ENCODE measurements at places on chromosomes 2 and 18.
A peak's percentile ranks its signal among the peaks of the same experiment; 100 is the strongest.

DNA sequence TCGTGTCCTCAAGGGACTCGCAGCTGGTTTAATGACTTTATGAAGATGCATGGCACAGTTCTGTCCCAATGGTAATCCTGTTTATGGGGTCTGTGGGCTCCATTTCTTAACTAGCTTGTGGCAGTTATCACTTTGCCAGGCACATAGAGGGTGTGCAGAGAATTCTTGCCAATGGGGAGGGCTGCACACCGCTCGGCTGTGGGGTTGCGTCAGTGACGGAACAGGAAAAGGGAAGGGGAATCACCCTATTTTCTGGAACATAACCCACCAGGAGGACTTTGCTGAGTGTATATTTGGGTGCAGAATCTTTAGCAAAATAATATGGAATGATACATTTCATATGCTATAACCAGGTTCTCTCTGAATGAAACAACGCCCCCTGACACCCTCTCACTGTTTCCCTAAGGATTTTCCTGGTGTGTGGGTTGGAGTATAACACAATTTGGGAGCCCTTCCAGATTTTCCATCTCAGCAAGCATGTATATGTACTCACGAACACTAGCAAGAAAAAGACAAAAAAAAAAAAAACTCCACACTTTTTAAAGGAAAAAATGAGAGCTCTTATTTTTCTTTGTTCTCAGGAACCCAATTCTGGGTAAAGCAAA lies 43.9 kb upstream of the TRIB2 start:
- no peak for DNase-seq

DNA sequence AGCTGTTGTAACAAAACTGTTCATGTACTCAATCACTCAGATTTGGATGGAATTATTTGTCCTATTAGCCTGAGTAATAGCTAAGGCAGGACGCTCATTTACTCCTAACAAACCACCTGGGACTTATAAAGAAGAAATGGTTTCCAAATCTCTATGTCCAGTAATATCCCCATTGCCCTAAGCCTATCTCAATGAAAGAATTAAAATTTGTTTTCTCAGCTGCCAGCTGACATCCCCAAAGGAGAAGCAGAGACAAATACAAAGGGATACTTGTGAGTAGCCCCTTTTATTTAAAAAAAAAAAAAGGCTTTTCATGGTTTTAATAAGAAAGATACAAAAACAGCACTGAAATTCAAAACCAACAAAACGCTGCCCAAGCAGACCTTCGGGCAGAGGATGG lies 211.4 kb upstream of the PARD3B start:
- no peak for DNase-seq

DNA sequence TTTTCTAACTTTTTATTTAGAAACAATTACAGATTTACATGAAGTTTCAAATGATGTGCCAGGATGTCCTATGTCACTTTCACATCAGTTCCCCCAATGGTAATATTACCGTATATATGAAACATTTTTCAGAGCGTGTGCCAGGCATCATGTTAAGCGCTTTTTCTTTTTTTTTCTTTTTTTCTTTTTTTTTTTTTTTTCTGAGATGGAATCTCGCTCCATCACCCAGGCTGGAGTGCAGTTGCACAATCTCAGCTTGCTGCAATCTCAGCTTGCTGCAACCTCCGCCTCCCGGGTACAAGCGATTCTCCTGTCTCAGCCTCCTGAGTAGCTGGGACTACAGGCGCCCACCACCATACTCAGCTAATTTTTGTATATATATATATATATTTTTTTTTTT lies 5.6 kb upstream of the PPP4R1 start:
- DNase-seq, result no peak

DNA sequence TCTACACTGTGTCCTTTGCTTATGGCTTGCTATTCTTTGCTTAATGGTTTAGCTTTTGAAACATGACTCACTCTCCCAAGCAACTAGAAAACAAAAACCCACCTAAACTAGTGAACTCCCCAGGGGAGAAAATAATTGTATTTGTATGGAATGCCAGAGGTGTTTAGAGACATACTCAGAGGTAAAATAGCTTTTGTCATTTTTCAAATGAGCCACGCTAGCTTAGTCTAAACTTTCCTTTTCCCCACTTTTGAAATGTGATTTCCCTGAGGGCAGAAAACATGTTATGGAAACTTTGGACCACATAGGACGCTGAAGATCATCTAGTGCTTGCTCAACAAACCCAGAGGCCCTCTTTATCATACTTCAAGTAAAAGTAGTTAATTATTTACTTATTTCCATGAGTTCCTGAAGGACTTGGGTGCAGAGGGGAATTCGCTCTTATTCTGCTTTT lies 16.5 kb upstream of the CYTIP start:
- DNase-seq, result no peak

DNA sequence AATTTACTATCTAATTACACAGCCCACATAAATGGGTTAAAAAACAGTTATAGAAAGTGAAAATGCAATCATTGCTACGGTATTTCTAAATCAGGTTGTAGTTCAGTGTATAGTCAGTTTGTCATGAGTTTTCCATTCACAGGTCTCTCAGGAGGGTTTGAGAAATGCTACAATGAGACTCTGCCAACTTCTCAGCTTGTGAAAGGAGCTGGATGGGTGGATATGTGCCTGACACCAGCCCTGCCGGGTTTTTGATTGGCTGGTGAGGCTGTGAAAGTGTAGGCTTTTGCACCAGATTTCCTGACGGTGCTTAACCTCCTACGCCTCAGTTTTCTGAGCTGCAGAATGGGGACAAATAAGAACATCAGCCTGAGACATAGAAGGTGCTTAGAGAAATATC lies 102.6 kb upstream of the SMIM21 start:
- DNase-seq, result no peak

DNA sequence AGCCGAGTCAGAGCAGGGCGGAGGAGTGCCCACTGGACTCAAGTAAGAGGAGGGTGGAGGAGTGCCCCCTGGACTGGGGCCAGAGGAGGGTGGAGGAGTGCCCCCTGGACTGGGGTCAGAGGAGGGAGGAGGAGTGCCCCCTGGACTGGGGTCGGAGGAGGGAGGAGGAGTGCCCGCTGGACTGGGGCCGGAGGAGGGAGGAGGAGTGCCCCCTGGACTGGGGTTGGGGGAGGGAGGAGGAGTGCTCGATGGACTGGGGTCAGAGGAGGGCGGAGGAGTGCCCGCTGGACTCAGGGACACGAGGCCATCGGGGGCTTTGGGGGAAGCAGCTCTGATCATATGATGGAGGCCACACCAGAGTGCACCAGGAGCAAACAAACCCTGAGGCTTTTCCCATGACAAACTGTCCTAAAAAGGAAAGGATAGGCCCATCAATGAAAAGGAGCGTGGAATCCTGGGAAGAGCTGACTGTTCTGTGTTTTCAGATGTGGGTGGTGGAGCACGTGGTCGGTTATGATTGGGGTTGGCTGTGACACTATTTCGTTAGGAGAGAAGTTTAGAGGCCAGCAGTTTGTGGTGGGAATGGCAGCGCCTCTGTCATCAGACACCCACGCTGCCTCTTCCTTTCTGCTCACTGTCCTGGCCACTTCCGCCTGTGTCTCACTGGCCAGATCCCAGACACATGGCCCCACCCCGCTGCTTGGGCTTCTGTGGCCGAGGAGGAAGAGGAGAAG lies 24.5 kb upstream of the HPCAL1 start:
- DNase-seq, result no peak

GRCh38 chr18:79826966-79827365 lies 29.2 kb downstream of the KCNG2 start:
- no peak for DNase-seq

- DNase-seq, result no peak
These were observed 238.8 kb downstream of the LDLRAD4 start for GRCh38 chr18:13457327-13457726.

DNA sequence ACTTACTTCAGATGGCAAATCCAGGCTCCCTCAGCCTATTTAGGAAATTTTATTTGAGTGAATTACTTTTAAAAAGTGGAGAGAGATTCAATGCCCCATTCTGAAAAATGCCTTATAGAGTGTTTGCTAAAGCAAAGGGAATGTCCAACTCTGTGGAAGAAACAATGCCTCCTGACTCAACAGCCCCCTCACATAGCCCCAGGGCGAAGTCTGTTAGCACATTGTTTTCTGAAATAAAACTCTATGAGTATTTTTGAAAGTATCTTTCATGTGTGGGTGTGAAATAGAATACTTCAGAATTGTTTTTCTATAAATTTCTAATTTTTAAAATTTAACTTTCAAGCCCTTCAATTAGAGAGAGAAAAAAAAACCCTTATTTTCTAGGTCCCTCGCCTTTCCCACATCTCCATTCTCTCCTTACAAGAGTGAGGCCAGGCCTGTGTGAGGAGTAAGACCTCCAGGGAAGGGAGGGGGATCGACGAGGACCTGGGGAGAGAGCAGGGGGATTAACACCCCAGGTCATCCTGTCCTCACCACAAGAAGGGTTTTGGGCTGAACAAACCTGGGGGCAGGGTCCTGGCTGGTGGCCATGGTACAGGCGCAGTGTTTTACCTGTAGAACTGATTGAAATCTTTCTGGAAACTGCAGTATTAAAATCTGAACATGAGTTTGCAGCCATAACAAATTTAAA lies 141.4 kb downstream of the SNTG2 start:
- DNase-seq, result no peak

DNA sequence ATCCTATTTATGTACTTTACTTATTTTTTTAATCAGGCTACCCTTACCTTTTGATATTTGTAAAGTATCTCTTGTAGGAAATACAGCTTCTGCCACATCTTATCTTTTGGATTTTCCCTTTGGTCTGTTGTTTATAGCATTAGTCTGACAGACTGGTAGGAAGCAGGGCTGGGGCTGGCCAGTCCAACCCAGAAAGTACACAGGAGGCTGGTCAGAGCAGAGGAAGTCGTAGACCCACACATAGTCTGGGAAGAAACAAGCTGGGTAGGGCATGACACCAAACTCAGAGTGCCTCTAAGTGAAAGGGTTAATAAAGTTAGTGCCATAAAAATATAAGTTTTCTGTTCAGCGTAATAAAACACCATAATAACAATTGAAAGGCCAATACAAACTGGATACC lies 51.7 kb downstream of the BOLA3 start:
- DNase-seq, result no peak

- DNase-seq, result peak; percentile 84
These were observed 36.6 kb upstream of the ASB1 start for GRCh38 chr2:238389988-238390589.

- DNase-seq, result no peak
These were observed 228.7 kb downstream of the ARHGAP15 start for GRCh38 chr2:143357966-143358365.

- peak; percentile 19 for DNase-seq
These were observed 30.4 kb downstream of the MSTN start for GRCh38 chr2:190031969-190032618.

DNA sequence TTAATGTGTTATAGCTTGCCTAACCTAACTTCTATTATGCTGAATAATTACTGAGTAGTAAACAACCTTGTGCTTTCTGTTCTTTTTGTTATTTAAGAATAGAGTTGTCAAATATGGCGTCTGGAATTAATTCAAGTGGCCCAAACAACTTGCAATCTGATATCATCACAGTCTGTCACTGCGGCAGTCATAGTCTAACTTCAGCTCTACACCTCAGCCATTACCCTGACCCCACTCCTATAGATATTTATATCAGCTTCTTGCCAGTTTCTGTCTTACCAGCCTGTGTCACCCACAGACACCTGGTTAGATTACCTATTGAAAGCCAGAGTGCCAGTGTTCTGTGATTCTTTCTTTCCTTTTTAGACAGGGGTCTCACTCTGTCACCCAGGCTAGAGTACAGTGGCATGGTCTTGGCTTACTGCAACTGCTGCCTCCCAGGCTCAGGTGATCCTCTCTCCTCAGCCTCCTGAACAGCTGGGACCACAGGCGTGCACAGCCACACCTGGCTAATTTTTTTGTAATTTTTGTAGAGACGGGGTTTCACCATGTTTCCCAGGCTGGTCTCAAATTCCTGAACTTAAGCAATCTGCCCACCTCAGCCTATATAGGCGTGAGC lies 14.1 kb upstream of the KLHL41 start:
- DNase-seq, result no peak

DNA sequence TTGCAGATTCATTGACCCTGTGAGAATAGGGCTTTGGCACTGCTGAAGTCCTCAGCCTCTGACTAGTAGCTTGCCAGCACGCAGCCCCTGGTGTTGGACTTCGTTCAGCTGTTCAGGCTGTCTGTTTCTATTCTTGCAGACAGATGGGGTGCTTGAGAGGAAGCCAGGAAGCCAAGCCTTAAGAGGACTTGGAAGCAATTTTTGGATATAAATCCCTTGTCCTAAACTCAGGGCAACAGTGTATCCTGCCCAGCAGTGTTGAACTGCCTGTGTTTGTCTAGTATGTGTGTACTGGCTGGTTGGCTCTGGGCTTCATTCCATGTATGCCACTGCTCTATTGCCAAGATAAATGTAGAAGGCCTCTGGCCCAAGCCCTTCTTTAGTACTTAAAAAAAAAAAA lies 108.6 kb downstream of the COMMD1 start:
- DNase-seq, result peak; percentile 52

GRCh38 chr2:143823296-143823695 lies 694.1 kb downstream of the ARHGAP15 start:
- DNase-seq, result no peak

DNA sequence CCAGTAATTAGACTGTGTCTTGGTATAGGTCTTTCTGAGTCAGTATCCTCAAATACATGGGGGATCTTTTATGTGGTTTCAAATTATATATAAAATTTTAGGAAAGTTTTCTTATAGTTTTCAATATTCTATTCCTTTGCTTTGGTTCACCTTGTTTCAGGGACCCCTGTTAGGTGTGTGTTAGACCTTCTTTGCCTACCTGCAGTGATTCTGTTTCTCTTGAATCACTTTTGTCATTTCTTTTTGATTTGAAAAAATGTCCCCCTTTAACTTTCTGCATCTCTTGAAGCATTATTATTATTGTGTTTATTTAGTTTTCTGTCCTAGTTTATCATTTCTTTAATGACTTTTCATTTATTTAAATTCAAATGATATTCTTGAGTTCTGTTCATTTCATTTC lies 98.7 kb downstream of the FHOD3 start:
- DNase-seq, result no peak

GRCh38 chr2:160940699-160941098 lies 219.5 kb upstream of the TANK start:
- no peak for DNase-seq

DNA sequence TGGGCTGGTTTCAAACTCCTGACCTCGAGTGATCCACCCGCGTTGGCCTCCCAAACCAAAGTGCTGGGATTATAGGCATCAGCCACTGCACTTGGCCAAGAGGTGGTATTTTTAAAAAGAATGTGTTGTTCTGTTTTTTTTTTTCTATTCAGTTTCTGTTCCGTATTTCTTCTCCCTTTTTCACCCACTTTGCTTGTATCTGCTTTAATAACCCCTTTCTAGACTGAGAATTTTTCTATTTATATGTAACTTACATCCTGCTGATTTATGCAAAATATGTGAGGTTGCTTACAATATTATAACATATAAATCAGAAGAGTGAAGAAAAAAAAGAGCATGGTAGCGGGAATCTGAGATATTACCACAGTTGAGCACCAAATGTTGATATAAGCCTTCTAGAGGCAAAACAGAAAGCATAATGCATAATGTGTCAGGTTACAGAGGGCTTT lies 17.2 kb upstream of the LYPD6B start:
- DNase-seq, result no peak

DNA sequence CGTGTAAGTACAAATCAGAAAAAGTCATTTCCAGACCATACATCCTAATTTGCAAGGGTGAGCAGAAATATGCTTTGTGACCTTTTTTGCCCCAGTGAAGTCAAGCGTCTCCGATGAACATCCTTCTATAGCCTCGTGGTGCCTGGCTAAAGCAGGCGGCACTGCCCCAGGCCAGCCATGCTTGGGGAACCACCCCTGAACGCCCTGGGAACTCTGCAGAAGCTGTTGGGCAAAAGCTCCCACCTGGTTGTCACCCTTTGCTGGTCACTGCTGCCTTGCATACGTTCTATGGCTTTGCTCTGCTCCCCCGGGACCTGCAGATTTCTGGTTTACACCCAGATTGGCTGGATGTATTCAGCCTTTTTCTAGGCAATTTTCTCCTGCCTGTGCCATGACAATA lies 256.4 kb downstream of the SS18 start:
- no peak for DNase-seq

All from NCI-H2081 (cell line).